ENCODE measurements at places on chromosomes 11 and 22.

GRCh38 chr11:103483996-103484395, 374.8 kb downstream of the DYNC2H1 start:
- no peak for DNase-seq

DNA sequence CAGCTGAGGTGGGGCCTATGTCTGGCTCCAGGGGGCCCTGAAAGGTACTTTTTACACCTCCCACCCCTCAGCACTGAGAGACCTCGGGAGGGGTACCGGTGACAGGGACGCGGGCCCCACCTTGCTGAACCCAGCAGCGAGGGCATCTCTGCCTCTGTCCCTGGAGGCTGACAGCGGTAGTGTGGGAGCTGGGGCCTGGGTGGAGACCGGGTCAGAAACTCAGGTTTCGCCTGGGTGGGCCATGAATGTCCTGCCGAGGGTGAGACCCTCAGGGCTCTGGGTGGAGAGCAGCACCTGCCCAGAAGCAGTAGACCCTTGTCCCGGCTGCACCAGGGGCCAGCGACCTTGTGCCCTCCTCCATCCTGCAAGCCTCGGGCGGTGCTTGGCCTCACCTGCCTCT, 22.2 kb downstream of the PTDSS2 start:
- no peak for DNase-seq

DNA sequence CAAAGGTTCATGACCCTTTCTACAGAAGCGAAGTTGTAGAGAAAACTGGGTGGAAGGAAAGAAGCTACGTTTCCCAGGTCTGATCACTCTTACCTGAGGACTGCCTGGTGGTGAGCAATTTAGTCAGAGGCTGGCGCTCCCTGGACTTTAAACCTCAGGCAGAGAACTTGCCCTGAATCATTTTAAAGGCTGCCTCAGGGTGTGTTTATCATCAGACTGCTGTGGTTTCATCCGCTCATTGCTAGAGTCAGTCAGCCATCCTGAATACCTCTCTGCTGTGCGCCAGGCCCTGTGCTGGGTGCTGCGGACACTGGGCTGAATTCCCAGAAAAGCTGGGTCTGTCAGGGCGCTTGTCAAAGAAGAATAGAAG, 2.7 kb downstream of the DTX4 start:
- DNase-seq, result no peak

DNA sequence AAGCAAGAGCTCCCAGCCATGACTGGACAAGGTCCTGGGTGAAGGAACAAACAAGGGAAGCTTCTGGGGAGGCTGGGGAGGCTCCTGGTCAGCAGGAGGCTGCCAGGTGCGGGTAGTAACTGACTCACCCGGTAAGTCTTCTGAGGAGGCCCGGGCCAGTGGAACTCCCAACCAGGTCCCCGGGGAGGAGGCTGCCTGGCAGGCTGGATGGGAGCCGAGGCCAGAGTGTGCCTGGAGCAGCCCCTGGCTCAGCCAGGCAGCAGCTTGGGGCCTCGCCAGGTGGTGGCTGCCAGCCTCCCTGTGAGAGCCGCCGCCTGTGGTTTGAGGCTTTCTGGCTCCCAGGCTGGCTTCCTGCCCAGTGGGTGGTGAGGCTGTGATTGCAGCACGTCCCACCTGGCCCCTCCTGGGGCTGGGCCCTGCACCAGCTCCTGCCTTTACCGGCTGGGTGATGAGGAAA, 46.2 kb downstream of the IGF2 start:
- peak; percentile 63 for DNase-seq

DNA sequence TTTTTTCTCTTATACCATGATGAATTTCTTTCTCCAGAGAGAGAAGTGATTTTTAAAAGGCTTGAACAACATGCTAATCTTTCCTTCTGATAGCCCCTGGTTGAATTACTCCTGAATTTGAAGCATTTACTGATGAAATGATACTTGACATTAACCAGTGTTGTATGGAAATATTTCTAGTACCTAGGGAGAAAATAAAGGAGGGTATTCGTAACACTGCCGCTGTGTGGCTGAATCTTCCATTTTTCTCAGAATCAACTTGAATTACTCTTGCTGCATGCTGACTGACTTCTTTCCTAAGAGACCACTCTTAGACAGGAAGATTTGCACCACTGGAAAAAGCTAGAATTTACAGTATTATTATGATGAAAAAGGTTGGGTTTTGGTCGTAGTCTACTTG, 118.3 kb downstream of the FAT3 start:
- no peak for DNase-seq
